Dermis blood vessel endothelial cell (primary cell): ENCODE measurements at places on chromosomes 7 and 10. TPM values are rescaled to one million over a fixed set of nuclear protein-coding genes. Genes with fewer than 3 reads are reported as not detected.

Gene NME8
- total RNA-seq: not detected in 2 replicates

Gene ADRB1
- 19.0 and 22.0 TPM in 2 replicates for total RNA-seq

Gene NANOS1
- total RNA-seq: 0.09 and 0.17 TPM in 2 replicates

Gene GBX1
- not detected in 2 replicates for total RNA-seq

Gene HIBADH
- 33.8 and 39.1 TPM in 2 replicates for total RNA-seq

Gene ASZ1
- not detected in 2 replicates for total RNA-seq

Gene EEPD1
- 1.3 and 5.1 TPM in 2 replicates for total RNA-seq

Gene PRSS37
- total RNA-seq: not detected in 2 replicates

Gene SUGCT
- 0.47 and 1.0 TPM in 2 replicates for total RNA-seq

Gene OPALIN
- not detected in 2 replicates for total RNA-seq

Gene NUTM2D
- 0.51 and 1.4 TPM in 2 replicates for total RNA-seq
